HCT116 (cell line): ENCODE measurements at places on chromosomes 4 and X.
A peak's percentile ranks its signal among the peaks of the same experiment; 100 is the strongest.

DNA sequence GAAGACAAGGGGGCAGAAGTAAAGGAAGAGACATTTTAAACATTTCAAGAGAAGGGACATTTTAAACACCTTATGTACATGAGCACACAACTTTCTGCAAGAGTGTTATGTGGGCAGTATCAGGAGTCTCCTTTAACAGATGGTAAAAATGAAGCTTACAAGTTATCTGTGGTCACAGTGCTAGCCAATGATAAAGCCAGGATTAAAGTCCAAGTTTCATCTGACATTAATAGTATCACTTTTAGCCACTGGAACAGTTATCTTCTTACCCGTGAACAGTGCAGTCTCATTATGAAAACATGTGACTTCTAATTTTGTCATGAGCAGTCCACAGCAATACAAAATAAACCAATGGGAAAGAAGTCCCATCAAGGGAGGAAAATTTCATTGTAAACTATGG lies 627.9 kb upstream of the AGA start:
- no peak for DNase-seq

DNA sequence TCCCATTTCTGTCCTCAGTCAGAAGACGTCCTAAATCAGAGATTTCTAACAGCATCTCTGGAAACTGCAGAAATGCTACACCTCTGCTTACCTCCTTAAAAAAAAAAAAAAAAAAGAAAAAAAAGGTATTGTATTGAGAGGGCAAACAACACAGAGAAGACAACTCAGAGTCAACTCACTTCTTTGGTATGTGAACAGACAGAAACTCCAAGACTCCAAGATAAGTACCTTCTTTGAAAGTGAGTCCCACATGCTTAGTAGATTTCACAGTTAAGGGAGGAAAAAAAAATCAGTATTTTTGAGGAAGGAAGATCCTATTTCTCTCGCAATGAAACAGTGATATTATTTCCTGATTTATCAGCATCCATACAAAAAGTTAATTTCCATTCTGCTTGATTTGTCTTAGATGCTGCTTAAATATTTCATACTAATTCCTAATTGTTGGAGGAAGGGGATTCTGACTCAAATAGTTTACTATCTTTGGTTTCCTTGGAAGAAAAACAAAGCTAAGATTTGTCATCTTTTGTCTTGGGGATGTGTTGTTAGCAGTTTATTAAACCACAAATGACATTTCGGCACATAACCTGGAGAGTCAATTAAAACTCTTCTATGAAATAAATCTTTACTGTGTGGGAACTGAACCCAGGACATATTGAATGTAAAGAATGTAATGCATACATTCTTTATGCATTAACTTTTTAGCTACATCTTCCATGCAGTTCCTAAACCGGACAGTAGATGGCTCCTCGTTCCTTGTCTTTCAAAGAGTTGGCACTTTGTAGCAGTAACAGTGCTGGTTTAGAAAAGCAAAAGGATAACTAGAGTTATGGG lies 4.7 kb downstream of the RASGEF1B start:
- DNase-seq: peak; percentile 45

DNA sequence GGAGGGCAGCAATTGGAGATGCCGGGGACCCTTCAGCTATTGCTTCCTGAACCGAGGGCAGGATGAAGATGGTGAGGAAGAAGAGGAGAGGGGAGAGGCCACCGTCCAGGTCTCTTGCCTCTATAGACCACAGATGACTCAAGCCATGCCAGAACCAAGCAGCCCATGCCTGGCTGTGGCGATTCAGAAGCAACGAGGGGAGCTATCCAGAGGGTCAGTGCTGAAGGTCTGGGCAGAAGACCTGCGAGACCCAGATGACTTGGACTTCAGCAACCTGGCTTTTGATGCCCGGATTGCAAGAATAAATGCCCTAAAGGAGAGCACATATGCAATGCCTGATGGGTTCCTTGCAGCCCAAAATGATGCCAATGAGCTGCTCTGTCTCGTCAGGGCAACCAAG lies 70.2 kb upstream of the PRPS2 start:
- DNase-seq: no peak

DNA sequence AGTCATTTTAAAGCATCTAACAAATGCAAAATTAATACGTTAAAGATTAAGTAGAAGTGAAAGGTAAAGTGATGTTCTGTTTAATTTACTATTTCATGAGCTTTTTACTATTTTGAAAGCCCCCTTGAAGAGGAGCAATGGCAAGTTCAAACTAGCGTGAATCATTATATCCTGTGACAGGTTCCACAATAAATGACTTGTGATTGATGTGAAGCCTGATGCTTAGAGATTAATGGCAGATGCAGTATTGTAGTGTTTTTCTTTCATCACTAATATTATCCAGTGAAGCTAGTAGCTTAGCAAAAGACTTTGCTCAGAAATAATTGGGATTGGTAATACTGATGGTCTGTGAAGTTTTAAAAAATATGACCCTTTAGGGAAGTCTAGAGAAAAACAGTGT lies 57.3 kb downstream of the STOX2 start:
- no peak for DNase-seq

- DNase-seq: no peak
Observed at GRCh38 chr4:100289530-100289888, 99.2 kb upstream of the DDIT4L start.

DNA sequence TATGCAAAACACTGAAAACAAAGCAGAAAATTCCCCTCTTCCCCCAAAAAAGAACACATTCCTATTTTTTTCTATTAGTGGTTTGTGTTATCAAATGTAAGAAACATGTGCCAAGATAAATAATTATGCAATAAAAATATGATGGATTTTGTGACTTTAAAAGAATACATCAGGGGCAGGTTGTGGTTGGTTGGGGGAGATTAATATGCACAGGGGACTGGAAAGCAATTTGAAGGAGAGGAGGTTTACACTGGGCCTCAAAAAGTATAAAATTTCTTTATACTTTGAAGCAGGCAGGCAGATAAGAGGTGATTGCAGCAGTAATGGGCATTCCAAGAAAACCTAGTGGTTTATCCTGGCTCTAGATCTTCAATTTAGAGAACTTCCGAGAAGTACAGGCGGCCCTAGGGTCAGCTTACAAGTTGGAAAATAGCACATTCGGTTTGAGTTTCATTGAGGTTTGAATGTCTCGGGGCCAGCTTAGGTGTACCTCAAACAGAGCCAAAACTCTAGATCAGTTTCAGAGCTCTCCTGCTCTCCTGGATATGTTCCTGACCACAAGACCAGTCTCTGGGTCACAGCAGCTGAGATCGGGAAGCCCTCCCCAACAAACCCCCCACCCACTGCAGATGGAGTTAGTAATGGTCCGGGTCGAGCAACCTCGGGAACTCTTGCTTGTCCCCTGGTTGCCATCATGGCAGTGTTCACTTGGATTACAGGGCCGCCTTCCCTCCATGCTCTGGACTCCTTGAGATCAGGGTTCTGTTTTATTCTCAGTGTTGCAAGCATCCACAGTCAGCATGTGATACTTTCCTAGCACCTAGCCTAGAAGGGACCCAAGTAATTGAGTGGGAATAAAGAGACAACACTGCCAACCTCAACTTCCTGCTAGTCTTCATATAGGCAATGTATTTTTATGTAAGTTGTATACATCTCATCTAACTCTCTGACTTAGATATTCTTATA lies 112.1 kb upstream of the DDIT4L start:
- DNase-seq: no peak

- DNase-seq: no peak
Observed at GRCh38 chrX:154327038-154327820, 31.6 kb downstream of the TKTL1 start.

DNA sequence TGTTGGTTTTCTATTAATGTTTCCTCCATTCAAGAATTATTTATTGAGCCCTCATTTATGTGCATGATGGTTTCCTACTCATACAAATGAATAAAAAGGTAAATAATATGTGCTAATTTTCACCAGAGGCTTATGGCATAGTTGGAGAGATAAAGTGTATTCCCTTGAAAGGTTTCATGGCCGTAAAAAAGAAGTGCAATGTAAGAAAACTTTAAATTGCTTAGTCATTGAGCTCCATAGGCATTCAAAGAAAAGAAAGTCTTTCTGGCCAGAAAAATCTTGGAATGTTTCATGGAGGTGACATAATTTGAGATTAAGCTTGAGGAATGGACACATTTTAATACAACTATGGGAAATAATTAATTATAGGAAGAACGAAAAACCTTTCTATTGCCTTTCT lies 8.7 kb downstream of the KLHL4 start:
- DNase-seq: no peak

- DNase-seq: no peak
Observed at GRCh38 chrX:34559325-34559724, 97.8 kb downstream of the TMEM47 start.

DNA sequence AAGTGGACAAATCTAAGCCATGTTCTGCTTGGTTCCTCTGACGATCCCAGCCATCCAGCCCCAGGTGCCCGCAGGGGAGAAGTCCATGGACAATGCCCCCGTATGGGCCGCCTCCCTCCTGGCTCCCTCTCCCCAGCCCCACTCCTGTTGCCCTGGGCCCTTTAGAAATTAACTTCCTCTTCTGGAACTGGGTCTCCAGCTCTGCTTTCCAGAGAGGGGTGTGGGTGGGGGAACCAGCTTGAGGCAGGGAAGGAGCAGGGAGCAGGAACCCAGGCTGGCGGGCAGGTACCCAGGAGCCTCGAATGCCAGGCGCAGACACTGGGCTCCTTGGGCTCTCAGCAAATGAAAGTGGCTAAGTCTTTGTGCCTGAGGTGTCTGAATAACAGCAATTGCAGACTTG lies 12.7 kb upstream of the ABLIM2 start:
- no peak for DNase-seq

DNA sequence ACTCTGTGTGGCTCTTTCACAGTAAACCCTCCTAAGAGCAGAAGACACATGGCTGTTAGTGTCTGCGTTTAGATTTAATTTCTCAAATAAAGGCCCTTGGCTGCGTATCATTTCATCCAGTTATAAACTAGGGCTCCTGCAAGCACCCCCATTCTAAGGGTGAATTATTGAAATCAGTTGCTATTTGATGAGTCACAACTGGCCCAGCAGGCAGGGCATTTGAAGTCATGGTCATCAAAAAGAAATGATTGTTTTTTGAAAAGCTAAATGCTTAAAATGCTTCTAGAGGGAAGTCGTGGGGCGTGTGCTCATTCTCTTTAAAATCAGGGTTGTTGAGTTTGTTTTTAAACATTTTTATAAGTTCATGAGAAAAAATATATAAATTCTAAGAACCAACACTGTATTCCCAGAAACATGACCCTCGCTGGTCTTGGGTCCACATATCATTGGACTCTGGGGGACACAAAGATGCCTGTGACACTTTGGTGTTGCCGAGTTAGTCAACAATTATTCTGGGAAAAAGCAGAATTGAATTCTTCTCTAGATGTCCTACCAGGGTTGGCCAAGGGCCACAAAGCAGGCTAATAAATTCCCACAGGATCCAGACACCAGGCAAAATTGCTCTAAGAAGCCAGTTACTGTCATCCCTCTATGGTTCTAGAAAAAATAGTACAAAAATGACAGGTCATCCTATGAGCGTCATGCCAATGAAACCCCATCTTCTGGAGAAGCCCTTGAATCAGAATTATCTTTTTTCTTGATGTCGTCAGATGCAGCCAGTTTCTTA lies 99.5 kb upstream of the MYOZ2 start:
- no peak for DNase-seq

GRCh38 chr4:43682551-43682950 lies 766.1 kb downstream of the KCTD8 start:
- no peak for DNase-seq

GRCh38 chrX:103376979-103377324 lies 614 bp downstream of the BEX3 start:
- DNase-seq: no peak

DNA sequence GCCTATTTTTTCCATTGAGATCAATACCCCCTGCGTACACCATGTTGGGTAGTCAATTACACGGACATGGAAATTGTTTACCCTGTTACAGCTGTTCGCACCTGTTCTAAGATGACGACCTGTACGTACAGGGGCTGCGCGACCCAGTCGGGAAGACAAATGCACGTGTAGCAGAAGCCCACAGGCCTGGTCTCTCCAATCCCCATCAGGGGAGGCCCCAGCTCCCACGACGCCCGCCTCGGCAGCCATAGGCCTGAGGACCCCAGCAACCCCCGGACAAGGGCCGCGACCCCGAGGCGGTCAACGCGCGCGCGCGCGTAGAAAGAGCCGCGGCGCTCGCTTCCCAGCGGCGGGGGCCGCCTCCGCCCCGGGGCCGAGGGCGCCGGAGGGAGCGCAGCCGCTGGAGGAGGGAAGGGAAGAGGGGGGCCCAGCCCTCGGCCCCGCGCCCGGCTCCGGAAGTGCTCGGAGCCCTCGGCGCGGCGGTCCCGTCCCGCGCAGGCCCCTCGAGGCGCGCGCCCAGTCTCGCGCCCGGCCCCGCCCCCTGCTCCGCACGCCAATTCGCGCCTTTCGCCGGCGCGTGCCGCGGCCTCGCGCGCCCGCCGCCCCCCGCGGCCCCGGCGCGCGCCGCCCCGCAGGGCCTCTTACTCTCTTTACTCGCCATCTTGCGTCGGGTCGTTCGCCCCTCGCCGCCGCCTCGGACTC lies 618 bp downstream of the RBBP7 start:
- DNase-seq: no peak

- no peak for DNase-seq
Observed at GRCh38 chrX:23792861-23793553, 10.0 kb downstream of the SAT1 start.

DNA sequence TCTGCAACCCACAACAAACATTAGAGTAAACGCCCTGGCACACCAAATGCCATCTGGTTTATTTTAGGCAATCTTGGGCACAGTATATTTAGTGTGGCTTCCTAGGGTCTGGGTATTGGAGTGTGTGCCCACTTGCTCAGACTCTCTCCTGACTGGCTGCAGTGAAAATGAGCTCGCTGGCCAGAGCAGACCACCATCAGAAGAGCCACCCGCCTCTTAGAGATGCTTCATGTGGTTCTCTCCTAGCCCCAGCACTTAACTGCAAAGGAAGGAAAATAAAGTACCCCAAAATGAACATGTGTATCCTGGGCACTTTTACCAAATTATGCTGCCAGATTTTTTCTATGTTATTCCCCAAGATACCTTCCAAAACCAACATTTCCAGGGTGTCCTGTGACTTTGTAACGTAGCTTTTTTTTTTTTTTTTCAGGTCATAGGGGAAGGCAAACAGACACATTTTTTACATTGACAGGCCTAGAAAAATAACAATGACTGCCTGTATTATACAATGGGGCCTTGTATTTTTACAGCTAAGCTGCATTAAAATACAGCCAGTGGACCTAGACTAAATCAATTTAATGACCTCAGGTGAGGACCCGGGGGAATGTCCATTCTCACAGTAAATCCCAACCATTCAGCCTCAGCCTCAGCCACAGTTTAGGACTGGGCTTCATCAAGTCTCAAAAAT lies 193.7 kb downstream of the RASL11B start:
- DNase-seq: no peak

DNA sequence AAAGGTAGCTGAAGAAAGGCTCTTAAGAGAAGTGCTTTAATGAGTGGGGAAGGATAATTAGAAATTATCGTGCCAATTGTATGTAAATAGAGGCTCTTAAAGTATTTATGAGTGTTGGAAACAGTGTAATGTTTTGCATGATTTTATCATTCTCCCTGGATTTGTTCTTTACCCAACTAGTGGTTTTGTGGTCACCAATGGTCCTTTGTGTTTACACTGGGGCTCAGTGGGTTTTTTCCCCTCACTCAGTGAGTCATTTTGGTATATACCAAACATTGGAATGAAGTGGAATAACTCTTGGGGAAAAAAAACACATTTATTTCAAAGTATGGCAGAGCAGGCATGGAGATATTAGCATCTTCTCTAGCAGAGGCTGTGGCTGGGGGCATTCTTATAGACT lies 20.8 kb upstream of the LGI2 start:
- DNase-seq: no peak
